ENCODE measurements at places on chromosomes 16 and 17.

DNA sequence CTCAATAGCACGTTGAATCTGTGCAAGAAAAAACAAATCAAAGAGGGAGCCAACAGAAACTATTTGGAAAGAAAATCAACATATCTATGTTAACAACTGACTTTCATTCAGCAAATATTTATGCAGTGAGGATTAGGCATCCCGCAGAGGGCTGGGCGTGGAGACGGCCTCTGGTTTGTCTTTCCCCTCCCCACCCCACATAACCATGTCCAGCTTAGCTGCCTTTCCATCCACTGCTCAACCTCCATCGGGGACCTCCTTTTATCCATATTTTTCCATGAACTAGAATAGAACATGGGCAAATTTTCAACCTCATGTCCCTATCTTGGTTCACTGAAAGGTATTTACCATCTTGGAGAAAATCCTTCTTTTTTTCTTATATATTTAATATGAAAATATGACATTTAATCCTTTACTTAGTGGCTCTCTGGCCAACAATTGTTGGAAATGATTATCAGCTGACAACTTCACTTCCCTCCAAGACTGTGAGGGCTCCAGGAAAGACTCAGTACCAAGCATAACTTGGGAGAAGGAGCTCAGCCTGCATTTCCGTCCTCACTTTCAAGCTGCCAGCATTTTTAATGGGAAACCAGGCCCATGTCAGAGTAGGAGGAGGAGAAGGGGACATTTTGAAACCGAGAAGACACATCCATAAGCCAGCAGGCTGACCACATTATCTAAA is 462.6 kb upstream of the MAF start:
- DNase-seq = no peak

DNA sequence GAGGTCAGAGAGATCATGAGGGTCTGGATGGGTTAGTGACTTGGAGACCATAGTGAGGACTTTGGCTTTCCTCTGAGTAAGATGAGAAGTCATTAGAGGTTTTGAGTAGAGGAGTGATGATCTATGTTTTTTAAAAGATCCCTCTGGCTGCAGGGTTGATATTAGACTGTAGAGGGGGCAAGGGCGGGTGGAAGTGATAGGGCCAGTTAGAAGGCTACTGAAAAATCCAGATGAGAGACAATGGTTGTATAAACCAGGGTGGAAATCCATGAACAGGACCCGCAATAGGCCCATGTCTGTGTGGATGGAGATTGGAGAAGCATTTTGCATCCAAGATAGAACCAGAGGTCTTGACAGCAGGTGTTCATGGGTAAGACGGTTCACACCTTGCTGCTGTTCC is 9.8 kb downstream of the ITGAL start:
- DNase-seq = no peak

GRCh38 chr16:2752850-2753732 is 653 bp downstream of the SRRM2 start:
- DNase-seq = peak; percentile 24

DNA sequence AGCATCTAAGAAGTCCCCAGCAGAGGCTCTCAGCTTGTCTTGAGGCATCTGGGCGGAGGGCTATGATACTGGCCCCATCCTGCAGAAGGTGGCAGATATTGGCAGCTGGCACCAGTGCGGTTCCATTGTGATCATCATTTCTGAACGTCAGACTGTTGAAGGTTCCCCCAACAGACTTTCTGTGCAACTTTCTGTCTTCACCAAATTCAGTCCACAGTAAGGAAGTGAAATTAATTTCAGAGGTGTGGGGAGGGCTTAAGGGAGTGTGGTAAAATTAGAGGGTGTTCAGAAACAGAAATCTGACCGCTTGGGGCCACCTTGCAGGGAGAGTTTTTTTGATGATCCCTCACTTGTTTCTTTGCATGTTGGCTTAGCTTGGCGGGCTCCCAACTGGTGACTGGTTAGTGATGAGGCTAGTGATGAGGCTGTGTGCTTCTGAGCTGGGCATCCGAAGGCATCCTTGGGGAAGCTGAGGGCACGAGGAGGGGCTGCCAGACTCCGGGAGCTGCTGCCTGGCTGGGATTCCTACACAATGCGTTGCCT is at the start of gene CIITA:
Gene CIITA, plus strand, starts transcription at position 404 of the 543 bp plus-strand sequence. Its CDS starts 129 bp downstream, at position 533.
- no peak for DNase-seq

GRCh38 chr16:86681031-86681756 is 102.8 kb downstream of the FOXL1 start:
- no peak for DNase-seq

- no peak for DNase-seq
These were observed 154.0 kb downstream of the ZNF423 start for GRCh38 chr16:49701789-49702494.

- DNase-seq = peak; percentile 35
These were observed at the start of gene CCDC43 for GRCh38 chr17:44689477-44690217. Gene CCDC43 (minus strand): TSS chr17:44689776. CDS start chr17:44689753, 23 bp downstream.

GRCh38 chr17:49450181-49450580 is 35.5 kb upstream of the PHB1 start:
- DNase-seq = no peak

DNA sequence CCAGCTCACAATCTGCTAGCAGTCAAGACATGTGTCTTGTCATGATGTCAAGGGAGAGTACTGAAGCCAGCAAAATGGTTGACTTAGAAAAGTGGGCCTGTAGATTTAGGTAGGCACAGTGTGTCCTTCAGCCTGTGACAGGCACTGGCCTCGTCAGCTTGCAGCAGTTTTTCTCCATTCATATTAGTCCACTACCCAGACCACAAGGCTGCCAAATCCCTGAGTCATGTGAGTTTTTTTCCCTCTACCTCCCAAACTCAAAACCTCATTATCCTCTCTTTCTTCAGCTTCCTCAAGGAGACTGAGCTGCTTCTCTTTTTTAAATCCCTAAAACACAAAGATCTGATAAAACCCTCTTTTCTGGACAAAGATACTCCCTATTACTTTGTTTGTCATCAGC is 102.6 kb upstream of the HS3ST3A1 start:
- DNase-seq = no peak

DNA sequence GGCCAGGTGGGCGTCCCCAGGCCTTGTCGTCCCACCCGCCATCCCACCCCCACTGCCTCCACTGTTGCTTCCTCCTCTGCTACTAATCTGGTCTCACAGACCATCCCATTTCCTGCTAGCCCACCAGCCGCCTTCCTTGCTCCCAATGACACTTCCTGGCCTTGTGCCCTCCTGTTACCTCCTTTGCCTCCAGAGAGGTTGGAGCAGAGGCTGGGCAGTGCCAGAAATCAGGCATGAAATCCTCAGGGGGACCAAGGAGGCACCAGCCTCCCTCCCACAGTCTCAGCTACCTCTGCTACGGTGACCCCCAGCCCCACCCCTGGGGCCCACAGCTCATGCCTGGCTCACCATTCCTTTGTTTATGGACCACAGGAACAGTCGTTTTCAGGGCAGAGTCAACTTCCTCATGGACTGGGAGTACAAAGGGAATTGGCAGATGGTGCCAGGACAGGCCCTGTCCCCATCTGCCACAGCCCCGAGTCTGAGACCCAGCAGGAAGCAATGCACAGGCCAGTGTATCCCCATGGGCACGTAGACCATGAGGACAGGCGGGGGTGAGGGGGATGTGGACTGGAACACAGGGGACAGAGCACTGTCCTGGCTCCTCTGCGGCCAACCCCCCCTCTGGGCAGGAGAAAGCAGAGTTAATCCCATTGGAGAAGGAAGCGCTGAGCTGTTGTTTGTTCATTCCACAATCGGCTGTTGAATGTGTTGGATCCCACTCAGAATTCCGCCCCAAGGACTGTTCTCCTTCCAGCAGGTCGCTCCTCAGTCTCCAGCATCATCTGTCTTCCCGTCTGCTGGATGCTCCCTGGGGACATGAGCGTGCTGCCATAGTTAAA is 2.2 kb upstream of the CDH5 start:
- DNase-seq = no peak

DNA sequence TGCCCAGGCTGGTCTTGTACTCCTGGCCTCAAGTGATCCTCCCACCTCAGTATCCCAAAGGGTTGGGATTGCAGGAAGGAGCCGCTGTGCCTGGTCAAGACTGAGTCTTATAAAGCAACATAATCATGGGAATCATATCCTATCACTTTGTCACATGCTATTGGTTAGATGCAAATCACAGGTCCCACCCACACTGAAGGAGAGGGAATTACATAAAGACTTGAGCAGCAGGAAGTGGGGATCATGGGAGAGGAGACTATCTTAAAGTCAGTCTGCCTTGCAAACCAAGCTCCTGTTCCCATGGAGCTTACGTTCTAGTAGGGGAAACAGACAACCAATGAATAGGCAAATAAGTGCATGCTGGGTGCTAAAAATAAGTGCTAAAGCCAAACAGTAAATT is 28.3 kb upstream of the TENT4B start:
- no peak for DNase-seq

DNA sequence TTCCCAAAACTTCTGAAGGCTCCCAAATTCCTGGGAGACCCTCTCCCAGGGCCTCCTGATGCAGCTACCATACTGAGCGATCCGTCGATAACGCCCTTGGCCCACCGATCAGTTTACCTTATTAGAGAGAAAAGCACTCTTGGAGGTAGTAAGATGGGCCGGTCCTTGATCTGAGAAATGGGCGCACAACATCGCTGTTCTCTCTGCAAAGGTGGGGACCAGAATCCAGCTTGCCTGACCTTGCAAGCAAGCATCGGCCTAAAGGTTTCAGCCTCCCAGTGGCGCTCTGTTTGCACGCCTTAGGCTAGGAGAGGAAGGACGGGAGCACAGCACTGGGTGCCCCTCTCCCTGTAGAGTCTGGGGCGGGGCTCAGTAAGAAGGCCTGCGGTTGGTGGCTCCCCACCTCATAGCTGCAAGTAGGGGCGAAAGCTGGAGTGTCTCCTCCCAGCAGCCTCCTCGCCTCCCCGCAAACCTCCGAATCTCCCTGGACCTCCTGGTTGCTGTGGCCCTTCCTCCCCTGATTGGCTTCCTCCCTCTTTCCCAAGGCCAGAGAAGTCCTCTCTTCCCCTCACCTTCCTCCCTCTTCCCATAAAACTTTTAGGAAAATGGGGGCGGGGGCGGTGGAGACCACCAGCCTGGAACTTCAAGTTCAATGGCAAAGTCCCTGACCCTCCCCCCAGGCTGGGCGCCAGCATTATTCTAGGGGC is at the start of gene PRAC1:
Gene PRAC1, minus strand, starts transcription at position 318 of the 707 bp plus-strand sequence. Its CDS starts 126 bp downstream, at position 192.
- no peak for DNase-seq

DNA sequence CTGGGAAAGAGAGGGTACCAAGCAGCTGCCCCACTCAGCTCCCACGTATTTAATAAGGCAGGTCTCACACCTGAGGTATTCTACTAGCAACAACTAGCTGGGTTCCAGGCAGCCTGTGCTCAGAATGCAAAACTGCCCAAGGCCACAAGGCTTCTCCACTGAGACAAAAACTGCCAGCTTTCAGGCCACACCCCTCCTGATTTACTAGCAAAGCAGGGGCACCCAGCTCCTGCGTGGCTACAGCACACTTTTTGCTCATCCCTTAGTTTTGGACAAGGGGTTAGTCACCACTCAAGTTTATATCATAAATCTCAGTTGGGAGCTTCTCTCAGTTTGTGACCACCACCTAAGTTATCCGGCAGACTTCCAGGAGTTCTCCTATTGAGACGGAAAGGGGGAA is 494.6 kb downstream of the CDH11 start:
- DNase-seq = no peak

- no peak for DNase-seq
These were observed 133.3 kb downstream of the CA10 start for GRCh38 chr17:52025236-52025635.

DNA sequence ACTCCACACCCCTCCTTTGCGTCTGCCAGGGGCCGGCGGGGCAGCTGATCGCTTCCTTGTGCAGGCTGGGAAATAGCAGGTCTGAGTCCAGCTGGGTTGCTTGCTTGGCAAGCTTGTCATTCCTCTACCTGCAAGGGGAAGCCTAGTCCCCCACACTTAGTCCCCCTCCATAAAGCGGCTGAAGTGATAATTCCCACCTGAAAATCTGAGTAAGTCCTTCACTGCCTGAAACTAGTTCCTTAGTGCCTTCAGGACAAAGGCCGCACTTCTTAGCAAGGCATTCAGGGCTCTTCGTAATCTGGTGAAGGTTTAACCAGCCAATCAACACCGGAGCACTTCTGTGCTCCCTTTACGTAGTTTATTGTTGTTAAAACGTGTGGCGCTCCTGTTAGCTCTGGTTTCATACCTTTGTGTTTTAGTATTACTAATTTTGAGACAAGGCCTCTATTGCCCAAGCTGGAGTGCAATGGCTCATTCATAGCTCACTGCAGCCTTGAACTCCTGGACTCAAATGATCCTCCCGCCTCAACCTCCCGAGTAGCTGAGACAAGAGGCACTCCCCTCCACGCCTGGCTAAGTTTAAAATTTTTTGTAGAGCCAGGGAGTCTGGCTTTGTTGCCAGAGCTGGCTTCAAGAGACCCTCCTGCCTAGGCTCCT is 817 bp downstream of the PSKH1 start:
- no peak for DNase-seq

- DNase-seq = no peak
These were observed 1.0 kb downstream of the PMM2 start for GRCh38 chr16:8798535-8799157.

DNA sequence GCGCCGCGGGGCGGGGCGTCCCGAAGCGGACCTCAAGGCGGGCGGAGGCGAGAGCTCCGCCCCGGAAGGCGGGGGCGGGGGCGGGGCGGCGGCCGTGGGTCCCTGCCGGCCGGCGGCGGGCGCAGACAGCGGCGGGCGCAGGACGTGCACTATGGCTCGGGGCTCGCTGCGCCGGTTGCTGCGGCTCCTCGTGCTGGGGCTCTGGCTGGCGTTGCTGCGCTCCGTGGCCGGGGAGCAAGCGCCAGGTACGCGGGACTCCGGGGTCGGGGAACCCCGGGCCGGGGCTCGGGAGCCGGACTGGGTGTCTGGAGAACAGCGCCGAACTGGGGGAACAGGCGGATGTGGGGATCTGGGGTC is at the start of gene TNFRSF12A:
Gene TNFRSF12A, plus strand, starts transcription at position 122 of the 357 bp plus-strand sequence. Its CDS starts 30 bp downstream, at position 152.
- peak; percentile 25 for DNase-seq

GRCh38 chr16:55390630-55391237 is 66.7 kb downstream of the IRX6 start:
- DNase-seq = no peak

GRCh38 chr17:43840814-43841213 is 6.2 kb upstream of the CD300LG start:
- no peak for DNase-seq

GRCh38 chr17:45386178-45386577 is 46.5 kb downstream of the ARHGAP27 start:
- no peak for DNase-seq

- no peak for DNase-seq
These were observed 33.0 kb downstream of the NTN1 start for GRCh38 chr17:9054126-9054975.

- DNase-seq = no peak
These were observed 10.3 kb upstream of the ZFHX3 start for GRCh38 chr16:73058221-73058615.

DNA sequence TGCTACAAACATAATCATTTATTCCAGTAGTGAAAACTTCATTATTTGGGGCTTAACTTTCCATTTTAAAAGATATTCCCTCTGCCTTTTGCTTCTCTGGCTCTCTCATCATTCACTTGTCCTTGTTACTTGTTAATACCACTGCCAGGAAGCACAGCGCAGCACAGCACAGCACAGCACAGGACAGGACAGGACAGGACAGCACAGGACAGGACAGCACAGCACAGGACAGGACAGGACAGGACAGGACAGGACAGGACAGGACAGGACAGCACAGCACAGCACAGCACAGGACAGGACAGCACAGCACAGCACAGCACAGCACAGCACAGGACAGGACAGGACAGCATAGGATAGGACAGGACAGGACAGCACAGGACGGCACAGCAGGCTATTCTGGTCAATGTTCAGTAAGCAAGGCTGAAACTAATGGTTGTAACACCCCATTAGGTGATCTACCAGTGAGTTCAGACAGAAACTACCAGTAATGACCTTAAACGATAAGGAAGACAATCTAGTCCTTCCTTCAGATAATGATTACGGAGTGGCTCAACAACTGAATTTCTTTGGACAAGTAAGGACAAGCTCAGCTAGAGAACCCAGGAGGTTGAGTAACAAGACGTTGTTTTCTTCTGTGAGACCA is 31.9 kb downstream of the COG1 start:
- no peak for DNase-seq

All from NCI-H2029 treated with DMSO at 0.1 percent for 48 hours (cell line).